ENCODE measurements at places on chromosomes 7 and 10.

DNA sequence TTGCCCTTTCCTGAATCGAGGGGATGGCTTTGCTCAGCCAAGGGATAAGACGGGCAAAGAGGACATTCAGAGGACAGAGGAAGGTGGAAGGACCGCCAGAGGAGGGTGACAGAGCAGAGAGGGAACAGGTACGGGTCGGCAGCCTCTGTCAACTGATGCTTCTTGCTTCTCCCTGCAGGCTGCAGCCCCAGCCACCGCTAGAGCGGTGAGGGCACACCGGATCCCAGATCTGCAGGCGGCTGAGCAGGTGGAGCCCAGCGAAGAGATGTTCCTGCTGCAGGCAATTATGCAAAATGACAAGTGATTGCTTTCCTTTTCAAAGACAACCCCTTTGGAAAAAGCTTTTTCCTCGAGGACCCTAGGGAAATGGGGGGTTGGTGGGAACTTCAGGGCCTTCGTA lies 181.9 kb upstream of the ANKRD30A start:
- no peak for DNase-seq

- no peak for DNase-seq
These were observed 45.2 kb downstream of the MCMBP start for GRCh38 chr10:119827430-119827829.

DNA sequence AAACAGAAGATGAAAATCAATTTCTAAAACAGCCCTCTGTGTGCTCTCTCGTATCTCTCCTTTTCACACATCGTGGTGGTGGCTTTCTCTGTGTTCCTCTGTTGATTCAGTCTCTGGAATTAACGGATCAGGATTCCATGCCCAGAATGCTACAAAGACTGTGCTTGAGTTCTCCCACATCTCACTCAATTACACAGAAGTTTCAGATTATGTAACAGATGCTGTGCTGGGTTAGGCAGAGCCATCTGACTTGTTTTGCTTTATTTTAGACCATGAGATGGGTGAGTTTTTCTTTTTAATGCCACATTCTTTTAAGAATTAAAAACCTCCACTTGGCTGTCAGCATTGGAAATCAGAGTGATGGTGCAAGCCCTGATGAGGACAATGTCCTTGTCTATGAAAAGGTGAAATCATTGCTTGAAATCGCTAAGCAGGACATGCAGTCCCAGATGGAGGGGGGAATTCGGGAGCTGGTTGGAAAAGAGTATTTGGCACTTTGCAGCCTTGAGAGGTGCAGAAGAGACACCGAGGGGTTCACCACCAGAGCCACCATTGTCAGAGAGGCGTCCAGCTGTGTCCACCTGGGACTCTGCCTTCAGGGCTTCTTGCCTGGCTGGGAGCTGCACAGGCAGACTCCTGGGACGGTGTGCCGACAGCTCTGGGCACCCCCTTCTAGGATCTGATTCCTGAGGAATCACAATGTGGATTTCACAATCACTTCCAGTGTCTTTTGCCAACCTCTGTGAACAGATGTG lies 80.4 kb downstream of the EGFR start:
- DNase-seq, result no peak

- no peak for DNase-seq
These were observed 36.2 kb downstream of the SYPL1 start for GRCh38 chr7:106075937-106076336.

DNA sequence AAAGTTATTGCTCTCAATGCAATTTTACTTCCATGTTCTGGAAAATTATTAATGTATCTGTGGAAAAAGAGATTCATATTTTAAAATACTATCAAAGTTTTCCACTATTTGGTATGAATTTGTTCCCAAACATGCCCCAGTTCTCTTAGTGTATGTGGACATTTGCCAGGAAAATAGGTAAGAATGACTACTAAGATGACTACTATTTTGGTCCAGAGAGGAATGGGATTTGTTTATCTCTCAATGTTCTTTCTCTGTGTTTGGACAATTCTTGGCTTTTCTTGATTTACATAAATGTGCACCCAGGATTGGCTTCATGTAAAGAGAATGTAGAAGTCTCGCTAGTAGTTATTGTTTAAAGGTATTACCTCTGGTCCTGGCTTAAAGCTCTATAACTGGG lies 60.3 kb upstream of the POT1 start:
- DNase-seq, result no peak

- no peak for DNase-seq
These were observed 166.8 kb downstream of the IQUB start for GRCh38 chr7:123367484-123368122.

- DNase-seq, result no peak
These were observed 641.6 kb downstream of the AUTS2 start for GRCh38 chr7:70239918-70240317.

GRCh38 chr10:52485462-52485861 lies 171.4 kb downstream of the DKK1 start:
- DNase-seq, result no peak

DNA sequence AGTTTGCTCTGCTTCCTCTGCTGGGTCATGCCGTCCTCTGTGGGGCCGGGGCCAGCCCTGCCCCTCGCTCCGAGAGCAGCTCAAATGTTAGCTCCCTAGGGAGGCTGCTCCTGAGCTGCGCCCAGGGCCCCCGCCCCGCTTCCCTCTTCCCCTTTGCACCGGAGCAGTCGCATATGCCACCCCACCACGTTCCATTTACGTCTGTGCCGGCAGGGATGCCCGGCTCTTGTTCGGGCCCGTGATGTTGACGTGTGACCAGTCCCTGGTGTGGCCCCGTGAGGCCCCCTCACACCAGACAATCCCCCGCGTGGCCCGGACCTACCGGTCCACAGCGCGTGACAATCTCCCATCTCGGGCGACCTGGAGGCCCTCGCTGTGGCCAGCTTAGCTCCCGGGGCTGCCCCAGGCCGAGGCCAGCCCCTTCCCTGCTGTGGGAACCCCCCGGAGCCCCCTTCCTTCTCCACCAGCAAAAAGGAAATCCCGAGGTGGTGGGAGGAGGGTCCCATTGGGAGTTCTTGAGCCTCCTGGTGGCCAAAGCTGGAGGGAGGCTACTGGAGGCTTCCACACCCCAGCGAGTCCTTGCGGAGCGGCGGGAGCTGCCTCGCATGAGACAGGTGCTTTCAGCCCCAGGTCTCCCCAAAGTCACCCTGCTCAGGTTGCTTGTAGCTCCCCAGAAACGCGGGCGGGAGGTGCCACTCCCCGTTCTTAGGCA lies 15.2 kb downstream of the FAM20C start:
- DNase-seq, result no peak

DNA sequence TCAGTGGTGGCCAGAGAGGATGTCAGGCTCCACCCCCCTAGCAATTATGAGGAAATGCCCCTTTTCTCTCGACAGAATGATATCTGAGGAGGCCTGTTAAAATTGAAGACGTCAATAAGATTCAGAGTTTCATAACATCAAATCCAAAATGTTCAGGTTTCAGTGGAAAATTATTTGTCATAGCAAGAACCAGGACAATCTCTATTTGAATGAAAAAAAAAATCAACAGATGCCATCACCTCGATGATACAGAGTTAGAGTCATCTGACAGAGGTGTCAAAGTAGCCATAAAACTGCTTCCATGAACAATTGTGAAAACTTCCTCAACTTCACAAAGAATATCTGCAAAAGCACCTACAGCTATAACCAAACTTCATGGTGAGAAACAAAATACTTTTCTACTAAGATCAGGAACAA lies 7.7 kb downstream of the TMEM273 start:
- no peak for DNase-seq

GRCh38 chr7:50497068-50497642 lies 47.0 kb upstream of the FIGNL1 start:
- no peak for DNase-seq

DNA sequence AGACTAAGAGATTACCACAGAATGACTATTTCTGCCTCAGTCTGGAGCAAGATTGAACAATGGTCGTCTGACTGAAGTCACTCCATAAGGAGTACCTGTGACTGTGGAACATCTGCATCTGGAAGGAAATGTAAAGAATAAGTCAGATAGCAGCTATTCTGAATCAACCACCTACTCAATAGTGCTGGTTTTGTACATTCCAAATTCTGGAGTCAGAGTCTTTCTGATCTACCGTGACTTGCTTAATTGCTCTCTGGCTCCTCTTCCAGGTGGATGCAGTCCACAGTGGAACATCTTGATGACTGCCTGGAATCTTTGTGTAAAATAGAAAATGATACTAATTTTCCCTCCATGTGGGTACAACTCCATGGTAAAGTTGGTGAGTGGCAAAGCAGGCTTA lies 156.3 kb upstream of the SEMA3C start:
- DNase-seq, result no peak

DNA sequence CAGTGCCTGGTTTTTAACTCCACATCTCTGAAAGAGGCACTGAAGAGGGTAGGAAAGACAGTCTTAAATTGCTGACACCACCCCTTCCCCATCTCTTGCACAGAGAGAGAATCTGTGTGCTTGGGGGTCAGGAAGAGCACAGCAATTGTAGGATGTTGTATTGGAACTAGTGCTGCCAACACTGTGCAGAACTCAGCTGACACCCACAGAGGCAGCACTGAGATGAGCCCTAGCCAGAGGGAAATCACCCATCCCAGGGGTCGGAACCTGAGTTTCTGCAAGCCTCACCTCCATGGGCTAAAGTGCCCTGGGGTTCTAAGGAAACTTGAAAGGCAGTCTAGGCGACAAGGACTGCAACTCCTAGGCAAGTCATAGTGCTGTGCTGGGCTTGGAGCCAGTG lies 11.0 kb upstream of the TNKS2 start:
- no peak for DNase-seq

DNA sequence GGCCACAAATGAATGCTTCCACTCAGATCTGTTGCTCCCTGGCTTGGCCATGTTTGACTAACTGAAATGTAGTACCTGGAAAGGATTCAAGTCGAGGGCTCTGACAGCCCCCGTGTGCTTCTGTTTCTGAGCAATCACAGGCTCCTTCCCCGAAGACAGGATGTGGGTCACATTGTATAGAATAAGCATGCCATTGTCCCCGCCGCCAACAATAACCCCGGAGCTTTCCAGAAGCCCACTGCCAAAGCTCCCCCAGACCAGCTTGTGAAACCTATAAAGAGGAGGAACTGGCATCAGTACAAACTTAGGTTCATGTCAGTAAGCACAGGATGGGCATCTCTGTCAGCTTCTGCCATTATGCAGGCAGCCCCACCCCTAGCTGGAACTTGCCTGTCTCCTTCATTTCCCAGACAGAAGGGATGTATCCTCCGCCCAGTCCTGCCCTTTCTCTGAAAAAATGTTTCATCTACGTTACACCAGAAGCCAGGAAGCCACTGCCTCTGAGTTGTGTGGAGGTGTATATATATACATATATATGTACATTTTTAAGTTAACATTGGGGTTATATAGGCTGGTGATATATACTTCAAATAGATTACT lies 10.3 kb downstream of the SEC31B start:
- no peak for DNase-seq
